Stomach (tissue), 19 donors: ENCODE measurements at places on chromosomes 7 and 10.

DNA sequence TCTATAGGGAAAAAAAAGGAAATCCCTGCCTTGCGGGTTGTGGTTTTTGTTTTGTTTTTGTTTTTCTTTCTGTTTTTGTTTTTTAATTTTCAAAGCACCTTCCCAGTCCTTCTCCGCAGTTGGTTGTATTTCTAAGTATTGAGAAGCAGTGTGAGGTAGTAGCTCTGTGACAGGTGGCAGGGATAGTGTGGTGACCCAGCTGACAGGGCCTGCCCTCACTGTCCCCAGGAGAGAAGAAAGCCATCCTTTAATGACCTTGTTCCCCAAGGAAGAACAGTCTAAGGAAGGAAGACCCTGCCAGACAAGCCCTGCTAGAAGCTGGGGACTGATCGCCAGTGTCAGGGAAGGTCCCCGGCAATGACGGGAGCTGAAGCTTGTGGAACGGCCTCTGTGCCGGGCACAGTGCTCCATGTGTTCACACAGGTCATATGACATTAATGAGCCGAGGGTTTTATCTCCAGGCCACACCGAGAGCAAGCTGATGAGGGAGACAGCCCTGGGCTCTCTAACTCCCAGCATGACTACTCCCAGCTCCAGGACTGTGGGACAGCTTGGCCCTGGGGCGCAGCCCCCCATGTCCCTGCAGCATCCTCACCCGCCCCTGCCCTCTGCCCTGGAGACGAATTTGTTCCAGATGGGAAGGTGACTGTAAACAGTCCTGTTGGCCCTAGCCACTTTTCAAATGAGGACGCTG lies 69.0 kb upstream of the LRRC18 start:
- no peak for DNase-seq

DNA sequence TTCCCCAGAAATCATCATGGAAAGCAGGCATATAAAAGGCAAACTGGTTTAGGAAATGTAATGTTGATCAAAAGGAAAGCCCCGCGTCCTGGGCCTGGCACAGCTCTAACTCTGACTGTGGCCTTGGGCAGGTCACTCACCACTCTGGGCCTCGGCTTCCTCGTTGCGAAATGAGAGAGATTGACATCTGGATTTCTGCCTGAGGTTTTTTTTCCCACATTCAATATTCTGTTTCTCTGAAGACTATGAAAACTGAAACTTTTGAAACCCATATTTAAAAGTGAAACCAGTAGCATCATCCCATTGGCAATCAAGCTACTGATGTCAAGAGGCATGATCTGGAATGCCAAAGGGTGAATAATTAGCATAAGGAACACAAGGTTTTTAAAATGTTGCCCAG lies 369.7 kb upstream of the NPVF start:
- DNase-seq, result no peak

- DNase-seq, result no peak
These were observed 106.1 kb downstream of the CDH23 start for GRCh38 chr10:71502851-71503250.

GRCh38 chr7:64992971-64993370 lies 2.1 kb upstream of the ZNF117 start:
- no peak for DNase-seq

- DNase-seq, result peak; percentile 29
These were observed 105.2 kb downstream of the PLCE1 start for GRCh38 chr10:94098896-94099295.

DNA sequence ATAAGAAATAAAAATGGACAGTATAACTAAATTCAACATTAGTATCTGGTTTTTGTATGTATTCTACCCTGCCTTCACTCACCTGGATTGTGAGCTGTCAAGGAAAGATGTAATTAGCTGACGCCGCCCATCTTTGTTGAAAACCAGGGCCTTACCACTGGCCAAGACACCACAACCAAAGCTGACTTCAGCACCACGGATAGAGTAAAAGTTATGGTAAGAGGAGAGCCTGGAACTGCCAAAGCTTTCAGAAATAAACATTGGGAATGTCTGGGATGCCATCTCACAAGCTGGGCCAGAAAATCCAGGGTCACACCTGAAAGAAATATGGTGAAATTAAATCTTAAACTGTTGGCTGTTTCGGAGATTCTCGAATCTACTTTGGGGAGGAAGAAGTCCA lies 190.1 kb upstream of the SLC26A5 start:
- DNase-seq, result no peak
